ELF-1 (cell line): ENCODE measurements at places on chromosomes 5 and 9.
A peak's percentile ranks its signal among the peaks of the same experiment; 100 is the strongest.

DNA sequence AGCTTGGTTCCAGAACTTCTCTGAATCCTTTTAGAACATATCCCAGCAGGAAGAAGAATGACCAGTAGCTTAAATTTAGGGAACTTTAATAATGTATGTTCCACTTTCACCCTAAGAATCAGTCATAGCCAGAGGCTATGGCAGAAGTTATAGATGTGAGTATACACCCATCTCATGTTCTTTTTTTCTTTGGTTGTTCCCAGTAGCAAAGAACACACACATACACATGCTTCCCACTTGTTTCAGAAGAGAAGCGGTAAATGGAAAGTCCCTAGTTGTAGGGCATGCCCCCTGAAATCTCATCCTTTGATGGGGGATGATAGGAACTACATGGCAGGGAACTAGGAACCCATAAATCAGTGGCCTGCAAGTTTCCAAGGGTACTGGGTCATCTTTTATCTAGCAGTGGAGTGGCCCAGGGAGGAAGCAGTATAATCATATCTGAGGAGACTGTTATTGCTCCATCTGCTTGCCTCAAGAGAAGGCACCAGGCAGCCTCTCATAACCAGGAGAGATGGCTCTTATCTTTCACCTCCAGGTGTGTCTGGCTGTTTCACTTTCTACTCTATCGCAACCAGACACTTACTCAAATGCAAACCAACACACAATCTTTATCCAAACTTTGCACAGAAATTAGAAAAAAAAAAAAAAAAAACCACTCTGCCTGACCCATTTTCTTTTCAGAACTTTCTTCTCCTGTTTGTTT is 109.5 kb downstream of the SNCAIP start:
- DNase-seq = no peak

GRCh38 chr5:102223542-102224477 is 72.3 kb downstream of the SLCO4C1 start:
- no peak for DNase-seq

GRCh38 chr9:124590889-124591641 is 83.9 kb upstream of the NR5A1 start:
- no peak for DNase-seq

DNA sequence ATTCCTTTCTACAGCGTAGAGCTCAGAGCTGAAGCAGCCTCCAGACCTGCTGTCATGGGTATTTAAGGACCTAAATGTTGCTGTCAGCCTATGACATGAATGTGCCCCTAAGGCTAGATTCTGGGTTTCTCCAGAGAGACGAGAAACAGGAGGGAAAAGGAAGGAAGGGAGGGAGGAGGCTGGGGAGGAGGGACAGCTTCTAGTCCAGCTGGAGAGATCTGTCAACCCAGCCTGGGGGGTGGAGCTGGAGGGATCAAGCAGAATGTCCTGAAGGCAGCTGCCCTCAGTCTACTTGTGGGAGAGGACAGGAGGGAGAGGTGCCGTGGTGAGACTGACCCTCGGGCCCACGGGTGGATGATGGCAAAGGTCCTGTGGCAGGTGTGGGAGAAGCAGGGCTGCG is 1.1 kb upstream of the DBH start:
- peak; percentile 43 for DNase-seq

GRCh38 chr9:109382182-109382581 is 61.3 kb upstream of the EPB41L4B start:
- DNase-seq = no peak

- DNase-seq = no peak
Observed at GRCh38 chr5:6711409-6712141, 1.7 kb upstream of the TENT4A start.

- no peak for DNase-seq
Observed at GRCh38 chr9:123300554-123300953, 32.2 kb upstream of the STRBP start.

DNA sequence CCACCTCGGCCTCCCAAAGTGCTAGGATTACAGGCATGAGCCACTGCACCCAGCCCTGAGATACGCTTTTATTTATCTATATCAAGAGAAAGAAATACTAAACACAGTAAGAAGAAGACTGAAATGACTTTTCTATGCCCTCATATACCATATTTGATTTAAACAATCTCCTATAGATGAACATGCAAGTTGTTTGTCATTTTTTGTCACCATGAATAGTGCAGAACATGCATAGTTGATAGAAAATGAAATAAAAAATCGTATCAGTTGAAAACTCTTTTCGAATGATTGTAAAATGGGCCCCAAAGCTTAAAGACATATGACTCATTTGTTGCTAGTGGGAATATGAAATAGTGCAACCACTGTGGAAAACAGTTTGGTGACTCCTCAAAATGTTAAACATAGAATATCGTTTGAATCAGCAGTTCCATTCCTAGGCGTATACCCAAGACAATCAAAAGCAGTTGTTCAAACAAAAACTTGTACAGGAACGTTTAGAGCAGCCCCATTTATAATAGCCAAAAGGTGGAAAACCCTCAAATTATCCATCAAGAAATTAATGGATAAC is 61.4 kb upstream of the ANKH start:
- no peak for DNase-seq

DNA sequence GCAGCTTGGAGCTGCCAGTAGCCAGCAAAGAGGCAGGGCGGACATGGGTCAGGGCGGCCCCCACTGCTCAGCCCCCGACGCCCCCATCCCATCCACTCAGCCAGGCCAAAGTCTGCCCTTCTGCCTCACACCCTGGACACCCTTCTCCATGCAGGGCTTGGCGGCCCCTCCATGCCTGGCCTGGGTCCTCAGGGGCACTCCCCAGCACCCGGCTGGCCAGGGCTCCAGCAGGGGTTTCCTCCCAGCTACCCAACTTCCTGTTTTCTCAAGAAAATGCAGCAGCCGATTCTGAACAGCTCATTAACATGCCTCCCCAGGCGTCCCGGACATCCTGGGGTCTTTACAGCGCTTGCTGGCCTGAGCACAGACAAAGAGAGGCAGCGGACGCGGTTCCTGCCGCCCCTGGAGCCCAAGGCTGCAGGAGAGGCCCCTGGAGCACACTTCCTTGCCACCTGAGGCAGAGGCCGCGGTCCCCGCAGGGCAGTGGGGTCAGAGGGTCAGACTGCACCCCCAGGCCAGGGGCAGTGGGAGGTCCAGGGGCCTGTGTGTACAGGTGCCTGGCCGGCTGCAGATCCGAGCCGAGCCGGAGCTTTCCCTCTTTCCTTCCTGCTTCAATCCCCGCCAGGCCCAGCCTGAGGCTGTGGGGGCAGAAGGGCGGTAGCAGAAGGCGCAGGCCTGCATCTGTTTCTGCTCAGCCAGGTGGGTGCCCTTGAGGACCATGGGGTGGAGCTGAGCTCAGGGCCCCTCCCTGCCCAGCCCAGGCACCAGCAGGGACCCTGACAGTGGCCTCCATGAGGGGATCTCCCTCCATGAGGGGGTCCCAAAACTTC is 18.7 kb upstream of the NRARP start:
- DNase-seq = peak; percentile 70

DNA sequence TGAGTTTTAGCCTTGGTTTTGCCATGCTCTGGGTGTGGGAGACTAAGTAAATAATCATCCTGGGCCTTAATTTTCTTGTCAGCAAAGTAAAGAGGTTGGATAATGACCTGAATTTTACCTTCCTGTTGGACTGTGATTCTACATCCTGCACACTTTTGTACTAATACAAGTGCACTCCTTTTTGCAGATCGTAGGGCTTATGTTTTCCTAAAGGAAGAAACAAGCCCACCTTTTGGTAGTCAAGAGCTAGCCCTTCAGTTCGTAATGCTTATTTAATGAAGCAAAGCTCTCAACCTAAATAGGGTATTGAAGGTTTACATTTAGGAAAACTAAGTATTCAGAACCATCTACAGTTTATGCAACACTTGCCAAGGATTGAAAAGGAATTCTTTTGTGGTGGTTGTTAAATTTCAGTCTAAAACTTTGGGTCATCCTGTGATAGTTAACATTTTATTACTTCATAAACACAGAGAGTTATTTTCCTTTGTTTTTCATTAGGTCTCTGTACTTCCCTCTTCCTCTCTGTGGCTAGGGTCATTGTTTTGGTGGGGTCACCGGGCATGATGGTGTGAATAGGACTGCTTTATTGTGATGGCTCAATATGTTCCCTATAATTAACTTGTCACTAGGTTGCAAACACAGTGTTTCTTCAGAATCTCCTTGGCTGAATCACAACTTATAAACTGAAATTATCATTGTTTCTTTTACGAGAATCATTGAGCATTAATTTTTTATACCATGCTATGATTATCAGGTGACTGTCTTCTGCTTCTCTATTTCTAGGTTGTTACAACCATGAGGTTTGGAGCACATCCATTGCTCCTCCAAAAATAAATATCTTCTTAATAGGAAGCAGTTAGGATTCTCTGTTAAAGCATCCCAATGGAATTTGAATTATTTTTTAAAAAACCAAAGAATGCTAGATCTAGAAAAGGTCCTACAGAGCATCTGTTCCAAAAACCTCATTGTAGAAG is 28.5 kb downstream of the SPINK5 start:
- DNase-seq = no peak

- DNase-seq = no peak
Observed at GRCh38 chr5:60945813-60946187, 795 bp downstream of the NDUFAF2 start.

GRCh38 chr9:87465816-87466215 is 31.9 kb upstream of the DAPK1 start:
- peak; percentile 68 for DNase-seq

DNA sequence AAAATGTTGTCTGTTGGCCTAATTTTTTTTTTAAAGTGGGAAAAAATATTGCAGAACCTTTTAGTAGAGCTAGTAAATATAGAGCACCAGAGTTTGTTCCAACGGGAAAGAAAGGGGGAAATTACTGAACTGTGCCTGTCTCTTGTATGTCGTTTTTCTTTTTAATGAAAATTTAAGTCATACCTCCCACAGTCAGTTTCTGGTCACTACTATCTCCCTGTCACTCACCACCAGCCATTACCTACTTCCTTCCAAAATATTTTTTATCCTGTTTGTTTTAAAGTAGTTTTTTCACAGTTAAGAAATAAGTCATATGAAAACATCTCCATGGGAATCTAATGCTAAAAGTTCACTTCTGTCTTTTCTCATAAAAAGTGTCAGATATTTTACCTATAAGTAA is 21.3 kb downstream of the GPR151 start:
- DNase-seq = no peak

- no peak for DNase-seq
Observed at GRCh38 chr5:80755626-80756025, 100.8 kb upstream of the DHFR start.

- no peak for DNase-seq
Observed at GRCh38 chr5:9231842-9232241, 314.0 kb downstream of the SEMA5A start.

- DNase-seq = no peak
Observed at GRCh38 chr9:135905380-135906258, 1.7 kb downstream of the CAMSAP1 start.

GRCh38 chr9:132456241-132456640 is 46.2 kb downstream of the CFAP77 start:
- DNase-seq = no peak

DNA sequence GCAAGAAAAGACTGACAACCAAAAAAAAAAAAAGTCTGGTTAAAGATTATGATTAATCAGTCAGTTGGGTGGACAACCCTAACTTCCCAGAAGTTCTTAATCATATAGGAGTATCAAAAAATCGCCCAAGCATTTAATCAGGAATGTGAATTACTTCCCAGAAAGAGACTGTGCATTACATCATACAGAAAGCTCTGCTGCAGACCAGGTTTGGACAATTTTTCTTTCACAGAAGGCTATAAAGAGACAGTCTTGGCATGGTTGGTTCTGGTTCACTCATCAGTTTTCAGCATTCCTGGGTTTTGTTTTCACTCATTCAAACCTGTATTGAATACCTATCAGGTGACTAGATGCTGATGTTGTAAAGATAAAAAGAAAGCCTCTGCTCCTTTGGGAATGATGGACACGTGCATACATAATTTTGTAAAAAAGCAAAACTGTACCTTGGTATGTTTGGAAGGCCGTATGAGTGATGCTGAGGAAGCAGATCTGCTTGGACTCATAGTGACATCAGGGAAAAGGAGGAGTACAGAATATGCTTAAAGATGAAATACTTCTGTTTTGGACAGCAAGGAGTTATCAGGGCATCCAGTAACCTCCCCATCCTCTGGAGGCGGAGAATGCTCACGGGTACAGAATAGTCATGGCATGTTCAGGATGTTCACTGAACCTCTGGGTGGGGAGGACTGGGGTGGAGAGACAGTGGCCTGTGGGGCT is 178.4 kb downstream of the GNA14 start:
- DNase-seq = no peak

DNA sequence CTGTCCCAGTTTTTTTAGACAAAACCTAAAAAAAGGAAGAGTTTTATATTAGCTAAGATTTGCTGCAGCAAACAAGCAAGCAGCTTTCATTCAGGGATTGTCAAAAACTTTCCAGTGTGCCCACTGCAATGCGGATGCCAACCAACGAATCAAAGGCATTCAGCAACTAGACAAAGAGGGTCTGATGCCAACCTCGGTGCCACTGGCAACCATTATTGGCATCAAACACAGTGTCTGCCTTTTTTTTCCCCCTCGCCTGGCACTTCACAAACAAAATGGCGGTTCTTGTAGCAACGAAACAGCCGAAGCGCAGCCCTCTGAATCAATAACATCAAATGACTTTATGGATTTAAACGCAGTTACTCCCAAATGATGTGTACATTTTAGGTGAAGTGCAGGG is 10.4 kb downstream of the NFIB start:
- DNase-seq = no peak

GRCh38 chr5:97094579-97095317 is 47.7 kb downstream of the LIX1 start:
- DNase-seq = no peak

- no peak for DNase-seq
Observed at GRCh38 chr5:87195104-87195591, 72.5 kb upstream of the RASA1 start.

DNA sequence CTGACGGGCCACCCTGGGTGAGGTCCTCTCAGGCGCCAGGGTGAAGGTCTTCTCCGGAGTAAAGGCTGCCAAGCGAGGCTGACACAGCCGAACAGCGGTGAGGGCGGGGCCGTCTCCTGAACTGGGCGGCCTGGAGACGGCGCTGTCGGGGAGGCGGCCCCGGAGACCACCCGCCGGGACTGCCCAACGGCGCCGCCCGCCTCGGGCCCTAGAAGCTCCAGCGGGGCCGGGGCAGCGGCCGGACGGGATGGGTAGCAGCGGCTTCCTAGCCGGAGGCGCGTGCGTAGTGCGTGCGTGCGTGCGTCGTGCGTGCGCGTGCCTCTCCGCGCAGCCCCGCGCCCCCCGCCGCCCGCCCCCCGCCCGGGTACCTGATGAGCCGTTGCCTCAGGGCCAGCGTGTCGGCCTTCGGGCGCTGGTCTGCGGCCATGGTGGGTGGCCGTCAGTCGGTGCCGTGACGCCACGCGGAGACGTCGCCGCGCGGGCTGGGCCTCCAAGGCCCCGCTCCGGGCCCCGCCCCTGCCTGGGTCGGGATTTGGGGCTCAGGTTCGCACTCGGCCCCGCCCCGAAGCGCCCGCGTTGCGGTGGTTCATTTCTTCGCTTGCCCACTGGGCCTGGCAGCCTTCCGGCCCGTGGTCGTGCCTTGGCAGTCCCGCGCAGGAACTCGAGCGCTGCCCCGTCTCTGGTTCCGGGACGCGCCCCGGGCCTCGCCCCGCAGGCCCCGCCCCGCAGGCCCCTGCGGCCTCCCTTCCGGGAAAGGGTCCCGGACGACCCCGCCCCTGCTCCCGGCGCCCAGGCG is at the start of gene PHYKPL:
Gene PHYKPL, minus strand, starts transcription at position 679 of the 796 bp plus-strand sequence. Its CDS starts 252 bp downstream, at position 427.
- peak; percentile 74 for DNase-seq
